ENCODE measurements at places on chromosomes 4 and X. TPM values are rescaled to one million over a fixed set of nuclear protein-coding genes. Genes with fewer than 3 reads are reported as not detected.

DNA sequence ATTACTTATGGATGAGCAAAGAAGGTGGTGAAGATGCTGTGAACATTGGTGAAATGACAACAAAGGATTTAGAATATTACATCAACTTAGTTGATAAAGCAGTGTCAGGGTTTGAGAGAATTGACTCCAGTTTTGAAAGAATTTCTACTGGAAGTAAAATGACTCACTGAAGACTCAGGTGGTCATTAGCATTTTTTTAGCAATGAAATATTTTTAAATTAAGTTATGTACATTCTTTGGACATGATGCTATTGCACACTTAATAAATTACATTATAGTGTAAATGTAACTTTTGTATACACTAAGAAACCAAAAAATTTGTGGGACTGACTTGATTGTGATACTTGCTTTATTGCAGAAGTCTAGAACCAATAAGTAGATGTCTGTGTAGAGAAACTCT lies 56.9 kb downstream of the USO1 start:
- no peak for DNase-seq

- DNase-seq: no peak
Observed at GRCh38 chrX:13000301-13000811, 25.4 kb downstream of the TMSB4X start.

GRCh38 chr4:6221851-6222760 lies 21.8 kb upstream of the JAKMIP1 start:
- peak; percentile 72 for DNase-seq

DNA sequence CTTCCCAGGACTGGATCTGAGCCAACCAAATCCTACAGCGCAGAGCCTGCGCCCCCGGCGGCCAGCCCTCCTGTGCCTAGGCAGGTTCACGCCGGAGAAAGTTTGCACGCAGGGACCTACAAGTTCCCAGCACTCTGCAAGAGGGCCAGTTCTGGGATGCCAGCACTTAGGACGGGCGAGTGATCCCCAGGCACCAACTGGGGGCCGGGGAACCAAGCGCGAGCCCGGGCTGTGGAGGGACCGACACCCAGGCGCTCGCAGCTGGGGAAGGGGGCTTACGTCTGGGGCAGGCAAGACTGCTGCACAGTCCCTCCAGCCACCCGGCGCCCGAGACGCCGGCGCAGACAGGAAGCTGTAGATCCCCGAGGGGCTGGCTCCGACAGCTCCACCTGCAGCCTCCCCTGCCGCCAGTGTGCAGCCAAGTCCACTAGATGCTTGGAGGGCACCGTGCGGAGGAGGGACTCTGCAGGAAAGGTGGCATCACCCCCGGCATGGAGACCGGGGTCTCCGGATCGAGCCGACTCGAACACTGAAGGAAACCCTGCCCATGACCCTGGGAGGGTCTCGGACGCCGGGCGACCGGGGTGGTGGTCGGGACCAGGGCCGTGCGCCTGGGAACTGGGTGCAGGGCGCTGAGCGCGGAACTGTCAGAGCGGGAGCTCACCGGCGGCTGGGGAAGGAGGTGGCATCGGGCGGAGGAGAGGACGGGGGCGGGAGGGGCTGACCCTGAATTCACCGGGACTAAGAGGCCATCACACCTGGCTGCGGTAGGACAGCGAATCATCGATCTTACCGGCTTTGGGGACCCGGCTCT lies 566 bp downstream of the CORIN start:
- peak; percentile 75 for DNase-seq

- no peak for DNase-seq
Observed at GRCh38 chr4:182010876-182011275, 232.3 kb upstream of the TENM3 start.

- no peak for DNase-seq
Observed at GRCh38 chr4:148757171-148757570, 315.0 kb upstream of the NR3C2 start.

DNA sequence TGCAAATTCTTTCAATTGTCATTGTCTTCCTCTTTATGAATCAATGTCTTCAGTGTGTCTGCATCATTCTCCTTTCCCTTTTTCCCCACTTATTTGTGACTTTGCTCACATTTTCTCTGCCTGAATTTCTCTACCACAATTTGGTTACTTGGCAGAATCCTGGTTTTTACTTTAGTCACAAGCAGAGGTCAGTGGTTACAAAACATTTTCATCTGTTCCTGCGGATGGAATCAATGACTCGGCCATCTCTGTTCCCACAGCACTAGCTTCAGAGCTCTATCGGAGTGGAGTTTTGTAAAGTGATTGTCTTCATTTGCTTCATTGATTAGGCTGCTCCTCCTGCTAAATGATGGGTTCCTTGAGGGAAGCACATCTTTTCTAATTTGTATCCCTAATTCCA lies 501.3 kb upstream of the AADAT start:
- DNase-seq: no peak

DNA sequence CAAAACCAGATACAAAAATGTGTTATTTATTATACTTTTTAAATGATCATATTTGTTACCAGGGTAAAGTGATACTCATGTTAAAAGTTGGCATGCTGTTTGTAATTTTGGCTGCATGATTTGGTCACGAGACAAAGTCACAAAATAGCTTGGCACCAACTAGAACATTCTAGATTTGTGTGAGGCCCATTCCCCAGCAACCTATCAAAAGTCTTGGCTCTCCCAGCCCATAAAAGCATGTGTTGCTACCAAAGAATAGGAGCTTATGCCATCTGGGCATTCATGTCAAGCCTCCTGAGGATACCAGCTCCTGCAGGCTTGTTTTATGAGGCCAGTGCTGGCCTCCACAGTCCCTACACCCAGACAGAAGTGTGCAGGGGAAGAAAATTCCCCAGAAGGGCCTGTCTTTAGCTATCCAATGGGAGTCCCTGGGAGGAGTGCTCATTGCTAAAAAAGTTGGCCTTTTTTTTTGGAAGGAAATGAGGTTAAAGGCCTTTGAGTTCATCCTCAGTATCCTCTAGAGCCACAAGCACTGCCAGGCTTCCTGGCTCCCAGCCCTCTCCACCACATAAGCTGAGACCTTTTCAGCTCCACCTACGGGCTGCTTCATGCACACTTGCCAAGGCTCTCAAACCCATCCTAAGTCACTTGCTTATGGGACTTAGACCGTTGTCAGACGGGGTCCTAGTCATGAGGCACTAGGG lies 211.9 kb upstream of the EOLA2 start:
- DNase-seq: no peak

GRCh38 chrX:151796576-151796975 lies 62.0 kb downstream of the CNGA2 start:
- DNase-seq: no peak

DNA sequence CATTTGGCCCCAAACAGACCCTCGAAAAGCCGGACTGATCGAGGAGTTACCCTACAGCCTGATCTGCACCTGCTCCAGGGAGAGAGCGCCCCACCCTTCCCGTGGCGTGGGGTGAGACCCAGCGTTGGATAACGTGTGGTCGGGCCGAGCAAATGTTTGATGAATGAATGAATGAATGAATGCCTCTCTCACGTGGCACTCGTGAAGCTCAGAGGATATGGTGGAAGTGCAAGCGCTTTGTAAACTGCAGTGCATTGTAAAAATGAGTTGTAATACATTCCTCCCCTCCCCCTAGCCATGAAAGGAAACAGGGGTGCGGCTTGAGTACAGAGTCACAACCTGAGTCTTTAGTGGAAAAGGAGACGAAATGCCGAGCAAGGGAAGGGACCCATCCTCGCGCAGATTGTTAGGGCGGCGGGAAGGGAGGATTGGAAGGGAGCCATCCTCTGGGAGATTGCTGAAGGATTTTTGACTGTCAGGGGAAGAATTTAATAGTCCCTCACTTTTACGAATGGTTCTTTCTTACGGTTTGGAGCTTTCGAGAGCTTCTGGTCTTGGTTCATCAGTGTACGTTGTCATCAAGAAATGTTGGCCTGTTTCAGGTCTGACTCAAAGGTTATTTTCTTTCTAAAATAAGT lies 772 bp upstream of the FBXW7 start:
- no peak for DNase-seq

CHM gene
- 11.2 TPM for total RNA-seq

ANK2 gene
- 208 TPM for total RNA-seq

PPEF1 gene
- total RNA-seq: 0.19 TPM

ANOS1 gene
- 4.2 TPM for total RNA-seq

All from cardiac septum (tissue), 1 donor.